ENCODE measurements at places on chromosomes 3 and 15.

- DNase-seq, result peak; percentile 62
Observed at GRCh38 chr15:65032801-65033537, 3.5 kb upstream of the MTFMT start.

DNA sequence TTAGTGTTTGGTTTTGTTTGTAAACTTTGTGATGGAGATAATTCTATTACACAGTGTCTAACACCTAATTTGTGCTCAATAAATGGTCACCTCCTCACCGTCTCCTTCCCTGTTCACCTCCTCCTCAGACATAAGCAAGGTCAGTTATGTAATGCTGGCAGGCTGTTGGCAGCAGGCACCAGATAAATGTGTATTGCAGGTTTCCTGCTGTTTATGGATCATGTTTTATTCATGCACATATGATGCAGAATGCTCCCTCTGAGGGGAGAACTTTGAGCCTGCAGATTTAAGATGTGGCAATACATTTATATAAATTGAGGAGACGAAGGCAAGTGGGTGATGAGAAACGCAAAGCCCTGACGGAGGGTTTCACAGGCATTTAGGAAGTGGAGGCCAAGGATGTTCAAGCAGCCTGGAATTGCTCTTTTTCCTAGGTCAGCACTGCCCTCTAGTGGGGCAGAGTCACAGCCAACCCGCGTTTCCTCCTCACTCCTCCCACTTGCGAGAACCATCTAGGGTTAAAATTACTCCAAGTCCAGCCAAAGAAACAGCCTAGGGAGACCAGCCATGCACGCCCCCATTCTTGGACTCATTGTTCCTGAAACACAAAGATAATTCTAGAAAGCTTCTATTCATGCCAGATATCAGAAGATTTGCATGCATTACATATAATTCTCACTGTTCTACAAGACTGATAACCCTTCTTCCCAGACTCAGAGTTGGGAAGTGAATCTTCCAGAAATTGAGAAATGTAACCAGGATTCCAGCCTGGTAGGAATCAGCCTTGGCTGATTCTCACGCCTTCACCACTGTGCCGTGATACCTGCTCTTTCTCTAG, 228.7 kb downstream of the SLCO3A1 start:
- DNase-seq, result peak; percentile 78

DNA sequence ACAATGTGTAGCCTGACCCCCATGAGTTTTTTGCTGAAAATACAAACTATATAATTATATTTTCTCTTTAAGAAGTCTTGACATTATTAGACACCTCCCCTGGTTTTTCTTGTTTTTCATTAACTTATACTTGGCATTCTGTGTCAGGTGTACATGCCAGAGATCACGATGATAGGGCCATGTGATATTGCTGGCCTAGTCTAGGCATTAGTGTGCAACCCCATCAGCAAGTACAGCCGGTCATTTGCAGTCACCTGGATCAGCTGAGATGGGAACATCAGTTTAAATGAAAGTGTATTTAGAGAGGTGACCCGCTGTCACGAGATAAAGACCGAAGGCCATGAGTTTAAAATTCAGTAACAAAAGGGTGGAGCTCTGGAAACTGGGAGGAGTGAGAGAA, 12.6 kb upstream of the SPPL2A start:
- no peak for DNase-seq

DNA sequence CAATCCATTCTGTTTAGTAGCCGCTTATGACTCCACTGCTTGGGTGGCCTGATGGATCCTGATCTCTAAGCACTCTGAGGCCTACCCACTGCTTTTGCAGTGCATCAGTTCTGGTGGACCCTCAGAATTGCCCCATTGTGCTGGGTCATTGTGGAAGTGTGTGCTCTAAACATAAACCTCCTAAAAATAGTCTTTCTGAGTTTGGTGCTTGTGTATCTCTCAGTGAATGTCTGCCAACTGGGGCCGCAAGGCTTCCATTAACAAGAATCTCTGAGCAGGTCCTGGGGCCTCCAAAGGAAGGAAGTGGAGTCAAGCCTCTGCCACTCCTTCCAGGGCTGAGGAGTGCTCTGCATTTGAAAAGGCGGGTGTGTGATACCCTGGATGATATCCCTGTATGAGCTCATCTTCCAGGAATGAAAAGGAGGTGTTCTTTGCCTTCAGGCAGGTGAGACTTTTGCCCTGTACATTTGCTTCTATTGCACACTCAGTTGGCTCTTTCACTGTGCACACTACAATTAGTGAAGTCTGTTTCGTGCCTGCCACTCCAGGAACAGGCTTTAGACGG, 80.0 kb upstream of the CACNA2D3 start:
- DNase-seq, result no peak

DNA sequence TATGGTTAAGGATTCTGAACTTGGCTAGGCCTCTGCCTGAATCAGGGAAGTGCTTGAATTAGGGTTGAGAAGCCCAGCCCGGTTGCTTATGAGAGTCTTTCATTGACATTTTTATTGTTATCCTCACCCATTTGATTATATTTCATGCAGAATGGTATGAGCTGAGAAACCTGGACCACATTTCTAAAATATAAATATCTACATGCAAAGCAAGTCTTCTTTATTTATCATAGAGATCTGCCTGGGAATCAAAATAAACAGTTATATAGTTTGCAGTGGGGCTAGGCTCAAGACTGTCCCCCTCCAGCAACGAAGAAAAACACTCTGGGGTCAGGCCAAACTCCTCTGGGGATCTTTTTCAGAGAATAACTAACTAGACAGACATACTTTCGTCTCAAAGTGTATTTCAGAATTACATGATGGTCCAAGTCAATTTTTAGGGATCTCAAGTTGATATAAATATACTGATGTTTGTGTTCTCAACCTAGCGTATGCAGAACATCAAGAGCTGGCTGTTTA, 675.4 kb upstream of the NR2F2 start:
- DNase-seq, result no peak

Measured in stimulated activated CD8-positive, alpha-beta memory T cell treated with anti-CD3 and anti-CD28 coated beads, Interleukin-4, amount 100 ng/mL, for 48 hours (primary cell).